ENCODE measurements at places on chromosomes 1 and 21.

- DNase-seq = no peak
Measured at GRCh38 chr1:184366997-184367396, 19.8 kb upstream of the C1orf21 start.

DNA sequence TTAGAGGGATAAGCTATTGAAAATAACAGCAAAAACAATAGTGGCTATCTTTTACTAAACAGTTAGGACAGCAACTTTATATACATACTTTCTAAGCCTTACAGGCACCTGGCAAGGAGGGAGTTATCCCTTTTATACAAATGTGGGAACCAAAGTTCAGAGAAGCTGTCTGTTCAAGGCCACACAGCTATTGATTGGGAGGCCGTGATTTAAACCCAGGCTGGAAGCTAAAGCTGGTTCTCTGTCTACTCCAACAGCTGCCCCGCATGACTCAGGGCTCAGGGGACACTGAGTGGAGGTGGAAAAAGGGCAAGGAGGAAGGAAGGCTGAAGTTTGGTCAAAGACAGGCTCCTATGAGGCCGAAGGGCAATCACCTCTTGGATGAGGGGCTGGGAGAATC lies 26.7 kb downstream of the KCNA2 start:
- no peak for DNase-seq

DNA sequence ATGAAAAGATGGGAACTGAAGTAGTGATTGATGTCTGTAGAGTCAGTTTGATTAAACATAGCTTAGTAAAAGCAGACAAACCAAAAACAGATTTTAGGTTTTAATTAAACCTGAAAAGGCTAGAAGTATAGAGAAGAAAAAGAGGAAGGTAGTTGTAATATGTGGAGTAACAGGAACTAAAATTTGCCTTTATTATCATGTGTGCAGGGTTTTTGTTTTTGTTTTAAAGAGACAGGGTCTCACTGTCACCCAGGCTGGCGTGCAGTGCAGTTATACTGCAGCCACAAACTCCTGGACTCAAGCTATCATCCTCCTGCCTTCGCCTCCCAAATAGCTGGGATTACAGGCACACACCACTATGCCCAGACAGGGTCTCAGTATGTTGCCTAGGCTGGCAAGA lies 6.0 kb downstream of the TOR1AIP1 start:
- DNase-seq = no peak

DNA sequence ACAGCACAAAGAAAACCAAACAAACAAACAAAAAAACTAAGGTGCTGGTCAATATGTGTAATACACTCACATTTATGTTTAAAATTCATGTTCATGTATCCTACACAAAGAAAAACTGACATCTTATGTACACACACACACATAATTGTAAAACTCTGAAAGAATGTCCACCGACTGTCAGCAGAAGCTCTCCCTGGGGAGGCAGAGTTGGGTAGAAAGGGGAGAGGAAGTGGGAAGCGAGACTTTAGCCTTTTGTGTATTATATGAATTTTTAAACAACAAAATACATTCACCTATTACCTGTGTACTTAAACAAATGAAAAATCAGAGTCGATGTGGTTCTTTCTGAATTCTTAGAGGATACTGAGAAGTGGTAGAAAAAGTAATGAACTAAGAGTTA lies 88.3 kb downstream of the ABCA4 start:
- no peak for DNase-seq

DNA sequence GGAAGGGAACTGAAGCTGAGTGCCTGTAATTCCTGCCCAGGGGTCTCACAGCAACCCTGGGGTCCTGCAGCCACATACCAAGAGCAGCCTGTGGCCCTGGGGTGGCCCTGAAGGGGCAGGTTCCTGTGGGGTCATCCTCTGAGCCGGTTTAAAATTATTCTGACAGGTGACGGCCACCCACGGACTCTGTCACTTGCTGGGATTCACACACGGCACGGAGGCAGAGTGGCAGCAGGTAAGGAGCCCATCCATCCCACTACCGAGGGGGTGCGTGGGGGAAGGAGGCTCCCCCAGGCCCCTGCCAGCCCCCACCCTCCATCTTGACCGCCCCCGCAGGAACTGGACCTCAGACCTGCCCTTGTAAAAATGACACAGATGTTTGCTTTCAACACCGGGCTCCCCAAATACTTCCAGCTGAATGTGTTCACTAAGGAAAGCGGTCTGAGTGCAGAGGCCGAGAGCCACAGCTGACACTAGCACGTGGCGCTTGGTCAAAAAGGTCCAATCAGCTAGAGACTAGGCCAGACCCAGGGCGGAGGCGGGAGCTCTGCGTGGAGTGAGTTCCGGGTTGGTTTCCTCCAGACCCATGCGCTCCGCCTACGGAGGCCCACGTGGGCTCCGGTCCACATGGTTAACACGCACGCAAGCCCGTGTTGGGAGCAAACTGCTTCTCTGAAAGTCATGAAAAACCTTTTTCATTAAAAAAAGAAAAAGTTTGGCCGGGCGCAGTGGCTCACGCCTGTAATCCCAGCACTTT lies 10.0 kb downstream of the YBEY start:
- DNase-seq = peak; percentile 23

GRCh38 chr1:88673446-88673845 lies 10.6 kb upstream of the PKN2 start:
- no peak for DNase-seq

DNA sequence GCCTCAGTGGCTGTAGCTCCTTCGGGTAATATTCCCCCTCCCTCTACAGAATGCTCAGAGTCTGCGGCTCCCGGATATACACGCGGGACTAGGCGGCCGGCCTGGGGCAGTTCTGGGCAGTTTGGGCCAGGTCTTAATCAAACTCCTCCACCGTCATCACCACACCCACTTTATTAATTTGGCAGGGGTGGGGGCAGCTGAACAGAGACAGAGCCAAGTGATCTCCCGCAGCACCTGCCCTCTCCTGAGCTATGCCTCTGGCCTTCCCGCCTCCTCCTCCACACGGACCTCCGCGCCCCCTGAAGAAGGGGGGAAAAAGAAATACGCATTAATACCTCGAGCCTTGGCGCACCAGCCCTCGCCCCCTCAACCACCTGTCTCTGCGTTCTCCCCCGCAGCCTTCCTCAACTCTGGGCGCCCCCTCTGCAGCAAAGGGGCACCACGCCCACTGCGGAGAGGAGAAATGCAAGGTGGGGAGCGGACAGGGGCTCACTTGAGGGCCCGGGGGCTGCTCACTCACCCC lies 42.6 kb downstream of the CD34 start:
- DNase-seq = no peak

- no peak for DNase-seq
Measured at GRCh38 chr1:203629507-203630082, 3.0 kb downstream of the ATP2B4 start.

All from stimulated activated CD4-positive, alpha-beta T cell treated with anti-CD3 and anti-CD28 coated beads, TNF-alpha, amount 100 ng/mL, for 4 hours (primary cell).